ENCODE measurements at places on chromosomes 11 and 22.

DNA sequence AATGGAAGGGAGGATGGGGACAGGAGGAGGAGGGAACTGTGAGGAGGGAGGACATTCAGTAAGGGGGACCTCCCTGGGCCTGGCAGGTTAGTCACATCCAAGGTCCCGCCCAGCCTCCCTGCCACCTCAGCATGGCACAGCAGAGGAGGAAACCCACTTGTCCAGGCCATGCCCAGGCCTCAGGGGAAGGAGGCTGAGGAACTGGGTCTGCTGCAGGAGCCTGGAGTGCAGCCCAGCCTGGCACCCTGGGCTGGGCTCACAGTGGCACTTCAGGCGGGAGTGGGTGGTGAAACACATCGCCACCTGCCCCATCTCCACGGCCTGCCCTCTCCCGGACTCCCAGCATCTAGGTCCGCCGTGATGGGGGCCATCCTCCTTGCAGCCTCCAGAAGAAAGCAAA, 17.2 kb upstream of the KLHL35 start:
- no peak for DNase-seq

DNA sequence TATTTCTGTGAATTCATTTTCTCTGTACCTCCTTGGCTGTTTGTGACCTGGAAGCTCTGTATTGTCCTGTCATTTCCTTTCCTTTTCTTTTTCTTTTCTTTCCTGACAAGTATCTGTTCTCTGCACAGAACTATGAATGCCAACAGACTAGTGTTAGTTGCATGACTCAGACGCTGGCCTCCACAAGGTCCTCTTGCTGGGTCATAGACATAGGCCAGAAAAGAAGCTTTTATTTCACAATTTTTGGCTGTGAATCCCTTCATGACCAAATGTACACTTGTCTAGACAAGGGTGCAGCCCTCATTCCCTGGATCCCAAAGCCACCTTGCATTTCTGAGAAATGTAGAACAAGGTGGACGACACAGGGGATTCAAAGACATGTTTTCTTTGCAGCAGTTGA, 104.1 kb upstream of the MTNR1B start:
- no peak for DNase-seq

DNA sequence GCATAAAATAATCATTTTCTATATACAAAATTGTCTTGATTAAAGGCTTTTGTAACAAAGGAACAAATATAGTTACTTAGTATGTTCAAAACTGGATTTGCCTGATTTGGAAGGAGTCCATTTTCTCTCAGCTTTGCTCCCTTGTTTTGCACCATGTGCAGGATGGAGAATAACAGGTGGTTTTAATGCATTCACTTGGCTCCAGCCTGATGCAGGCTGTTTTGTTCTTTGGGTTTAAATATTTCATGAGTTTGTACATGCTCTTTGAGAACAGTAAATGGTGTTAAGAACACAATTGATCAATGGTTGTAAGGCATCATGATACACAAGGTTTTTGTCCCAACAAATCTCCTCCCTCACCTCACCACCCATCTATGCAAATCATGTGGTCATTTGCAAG, 886.9 kb upstream of the CCDC90B start:
- no peak for DNase-seq

DNA sequence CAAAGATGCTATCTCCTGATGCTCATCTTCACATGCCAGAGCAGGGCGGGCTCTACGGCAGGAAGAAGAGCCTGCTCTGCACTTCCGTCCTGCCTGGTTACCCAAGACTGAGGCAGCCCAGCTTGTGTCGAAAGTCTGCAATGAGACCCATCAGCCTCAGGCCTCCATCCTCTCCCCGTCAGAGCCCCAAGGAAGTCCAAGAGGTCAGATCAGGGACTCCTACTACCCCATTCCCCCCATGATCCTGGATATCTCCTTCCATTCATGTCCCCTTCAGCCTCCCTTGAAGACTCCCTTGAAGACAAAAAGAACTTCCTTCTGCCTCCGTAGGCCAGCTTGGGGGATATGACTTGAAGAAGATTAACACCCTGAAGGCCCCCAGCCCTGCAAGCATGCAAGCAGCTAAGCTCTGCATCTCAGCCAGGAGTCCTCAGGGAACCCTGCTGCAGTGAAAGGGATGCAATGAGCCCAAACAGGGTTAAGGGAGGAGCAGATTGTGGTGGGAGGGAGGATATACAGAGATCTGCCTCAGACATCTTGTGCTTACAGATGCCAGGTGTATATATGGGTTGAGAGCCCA, 85.6 kb downstream of the TRIM29 start:
- DNase-seq: no peak

DNA sequence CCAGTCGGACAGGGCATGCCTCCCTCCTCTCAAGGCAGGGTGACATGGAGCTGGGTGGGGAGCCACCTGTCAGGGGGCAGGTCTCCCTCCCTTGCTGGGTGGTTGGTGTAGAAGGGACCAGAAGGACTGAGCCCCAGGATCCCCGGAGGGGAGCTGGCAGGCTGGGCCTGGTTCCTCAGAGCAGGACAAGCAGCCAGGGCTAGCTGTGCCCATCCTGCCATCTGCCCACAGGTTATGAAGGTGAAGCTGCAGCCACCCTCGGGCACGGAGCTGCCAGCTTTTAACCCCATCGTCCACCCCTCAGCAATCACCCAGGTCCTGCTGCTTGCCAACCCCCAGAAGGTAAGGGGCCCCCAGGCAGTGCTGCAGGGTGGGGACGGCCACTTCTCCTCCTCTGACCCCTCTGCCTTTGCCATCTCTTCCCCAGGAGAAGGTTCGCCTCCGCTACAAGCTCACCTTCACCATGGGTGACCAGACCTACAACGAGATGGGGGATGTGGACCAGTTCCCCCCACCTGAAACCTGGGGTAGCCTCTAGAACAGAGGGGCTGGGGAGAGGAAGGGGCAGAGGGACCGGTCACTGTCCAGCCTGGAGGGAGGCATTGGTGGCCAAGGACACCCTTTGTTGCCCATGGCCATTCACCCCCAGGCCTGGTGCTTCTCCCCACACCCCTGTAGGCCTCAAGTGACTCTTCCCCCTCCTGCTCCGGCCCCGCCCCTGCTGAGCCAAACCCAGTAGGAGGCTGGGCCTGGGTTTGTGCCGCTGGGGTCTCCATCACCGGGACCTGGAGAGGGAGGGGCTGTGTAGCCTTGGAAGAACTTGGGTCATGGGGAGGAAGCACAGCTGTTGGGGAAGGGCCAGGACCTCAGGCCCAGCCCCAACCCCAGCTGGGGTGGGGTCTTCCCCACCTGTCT, 7.0 kb upstream of the SH3BP1 start:
- no peak for DNase-seq
